Hypothalamus (tissue), 51 donors: ENCODE measurements at places on chromosomes 13 and 19.

- DNase-seq: no peak
These were observed 853.0 kb downstream of the SLITRK6 start for GRCh38 chr13:84946192-84946591.

DNA sequence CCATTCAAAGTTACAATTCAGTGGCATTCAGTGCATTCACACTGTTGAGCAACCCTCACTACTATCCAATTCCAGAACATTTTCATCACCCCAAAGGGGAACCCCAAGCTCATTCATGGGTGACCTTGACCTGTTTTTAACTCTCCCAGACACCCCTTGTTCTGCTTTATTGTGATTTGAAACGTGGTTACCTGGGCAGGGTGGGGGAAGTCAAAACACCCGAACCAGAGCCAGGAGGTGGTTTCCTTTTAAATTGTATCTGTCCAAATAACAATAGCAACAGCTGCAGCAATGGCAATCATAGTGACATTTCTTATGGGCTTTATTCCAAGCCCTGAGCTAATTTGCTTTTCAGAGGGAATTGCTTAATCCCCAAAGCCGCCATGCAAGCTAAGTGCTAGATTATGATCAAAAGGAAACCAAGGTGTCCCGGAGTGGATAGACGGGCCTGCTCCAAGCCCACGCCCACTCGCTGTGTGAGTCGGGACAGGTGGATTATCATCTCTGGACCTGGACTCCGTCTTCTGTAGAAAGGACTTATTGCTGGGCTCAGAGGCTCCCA is 6.1 kb downstream of the PTGIR start:
- DNase-seq: no peak

DNA sequence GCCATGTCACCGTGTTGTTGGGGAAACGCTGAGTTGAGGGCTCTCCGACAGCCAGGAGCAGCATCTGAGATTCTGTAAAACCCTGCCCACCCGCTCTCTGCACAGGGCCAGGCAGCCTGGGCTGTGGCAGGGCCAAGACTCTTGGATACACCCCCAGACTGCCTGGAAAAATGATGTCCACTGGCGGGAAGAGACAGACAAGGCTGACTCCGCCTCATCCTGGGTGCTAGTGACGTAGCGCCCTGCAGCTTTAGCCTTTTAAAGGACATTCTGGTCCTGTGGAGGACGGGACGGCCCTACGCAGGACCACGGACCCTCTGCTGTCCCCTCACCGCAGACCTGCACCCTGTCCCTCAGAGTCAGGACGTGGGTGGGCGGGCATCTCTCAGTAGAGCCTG is 20.7 kb upstream of the LILRA2 start:
- no peak for DNase-seq

DNA sequence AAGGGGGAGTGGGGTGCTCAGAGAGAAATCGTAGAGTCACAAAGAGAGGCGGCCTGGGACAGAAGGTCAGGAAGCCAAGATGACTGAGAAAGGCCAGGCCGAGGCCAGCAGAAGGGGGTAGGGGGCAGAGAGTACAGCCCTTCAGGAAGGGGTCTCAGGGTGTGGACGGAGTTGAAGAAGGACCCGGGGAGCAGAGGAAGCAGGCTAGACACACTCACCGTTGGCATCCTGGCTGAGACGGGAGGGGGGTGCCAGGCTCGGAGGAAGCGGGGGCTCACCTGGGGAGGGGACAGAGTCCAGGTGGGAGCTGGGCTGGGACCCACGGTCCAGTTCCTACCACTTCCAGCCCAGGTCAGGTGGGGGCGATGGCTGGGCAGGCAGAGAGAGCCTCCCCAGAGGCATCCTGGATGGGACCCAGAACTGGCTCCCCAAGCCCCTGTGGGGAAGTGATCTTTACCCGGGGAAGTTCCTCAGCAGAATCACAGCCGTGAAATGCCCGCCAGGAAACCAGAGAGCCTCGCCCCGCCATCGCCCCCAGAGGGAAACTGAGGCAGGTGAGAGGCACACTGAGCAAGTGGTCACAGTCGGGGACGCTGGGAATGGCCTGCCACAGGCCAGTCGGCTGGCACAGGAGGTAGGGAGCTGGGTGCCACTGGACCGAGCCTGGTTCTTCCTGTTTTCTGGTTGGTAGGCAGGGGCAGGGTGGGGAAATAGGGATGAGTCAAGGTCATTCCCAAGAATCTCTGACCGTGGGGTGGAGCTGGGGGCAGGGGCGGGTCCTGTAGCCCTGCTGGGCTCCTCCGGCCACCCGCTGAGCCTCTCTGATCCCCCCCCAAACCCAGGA is 1.4 kb downstream of the MATK start:
- DNase-seq: no peak

- no peak for DNase-seq
These were observed 54.3 kb downstream of the GATAD2A start for GRCh38 chr19:19459707-19460251.

GRCh38 chr13:105518086-105518485 is 1017.4 kb downstream of the EFNB2 start:
- DNase-seq: no peak

- DNase-seq: no peak
These were observed 11.6 kb upstream of the RNF113B start for GRCh38 chr13:98188544-98189166.

DNA sequence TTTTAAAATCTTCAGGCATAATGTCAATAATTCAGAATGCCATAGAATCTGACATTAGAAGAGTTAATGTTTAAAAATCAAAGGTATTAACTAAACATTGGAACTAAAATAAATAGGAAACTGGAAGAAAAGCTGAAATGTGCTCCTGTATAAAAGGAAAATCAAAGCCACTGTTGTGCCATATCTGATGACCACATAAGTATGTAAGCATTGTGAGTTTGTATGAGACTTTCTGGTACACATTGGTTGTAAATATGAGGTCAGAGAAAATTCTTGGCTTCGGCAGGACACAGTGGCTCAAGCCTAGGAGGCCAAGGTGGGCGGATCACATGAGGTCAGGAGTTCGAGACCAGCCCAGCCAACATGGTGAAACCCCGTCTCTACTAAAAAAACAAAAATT is 48.3 kb upstream of the INTS6 start:
- no peak for DNase-seq
